ENCODE measurements at places on chromosomes 7 and 10. TPM values are rescaled to one million over a fixed set of nuclear protein-coding genes. Genes with fewer than 3 reads are reported as not detected.

DNA sequence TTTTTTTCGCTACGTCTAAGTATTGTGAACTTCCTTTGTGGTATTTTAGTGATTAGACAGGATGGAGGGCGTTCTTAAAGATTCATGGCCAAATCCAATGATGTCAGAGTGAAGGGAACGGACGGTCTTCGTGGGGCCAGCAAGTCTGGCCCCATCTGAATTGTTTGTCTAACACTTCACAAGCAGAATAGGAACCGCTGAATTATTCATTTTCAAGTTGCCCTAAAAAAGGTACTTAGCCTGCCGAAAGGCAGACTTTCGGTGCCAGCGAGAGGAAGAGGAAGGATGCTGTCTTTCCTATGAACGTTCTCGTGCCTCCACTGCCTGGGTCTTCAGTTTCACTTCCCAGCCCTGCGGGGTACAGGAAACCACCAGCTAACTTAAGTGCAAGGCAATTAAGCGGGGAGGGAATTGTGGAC is 145.7 kb upstream of the SH2B2 start:
- no peaks in the 10 kb centered on the region for H3K27me3 ChIP-seq
- H3K4me1 ChIP-seq: no peaks in the 10 kb centered on the region
- H3K36me3 ChIP-seq: no peaks in the 10 kb centered on the region
- peak; percentile 20 for DNase-seq
- no peak overlapping the region for H3K4me3 ChIP-seq

DNA sequence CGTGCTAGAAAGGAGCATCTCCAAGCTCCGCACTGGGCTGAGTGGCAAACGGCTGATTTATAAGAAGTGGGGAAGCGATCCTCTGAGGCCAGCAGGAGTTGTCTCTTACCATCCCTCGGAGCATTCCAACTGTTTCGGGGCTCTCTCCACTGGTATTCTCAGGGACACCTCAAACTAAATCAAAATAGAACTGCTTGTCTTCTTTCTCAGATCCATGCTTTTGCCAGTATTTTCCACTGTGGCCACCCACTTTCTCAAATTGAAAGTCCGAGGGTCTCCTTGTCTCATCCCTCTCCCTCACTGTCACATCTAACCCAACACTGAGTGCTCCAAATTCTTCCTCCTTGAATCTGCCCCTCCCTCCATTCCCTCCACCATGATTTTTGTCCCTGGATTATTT is 83.2 kb upstream of the LEP start:
- no peak overlapping the region for H3K27ac ChIP-seq
- H3K27me3 ChIP-seq: peaks cover 30% of the 10 kb centered on the region
- H3K4me3 ChIP-seq: no peak overlapping the region
- no peaks in the 10 kb centered on the region for H3K4me1 ChIP-seq

- H3K4me3 ChIP-seq: no peak overlapping the region
- no peaks in the 10 kb centered on the region for H3K36me3 ChIP-seq
- no peak overlapping the region for H3K27ac ChIP-seq
- no peak for DNase-seq
- no peaks in the 10 kb centered on the region for H3K4me1 ChIP-seq
Observed at GRCh38 chr10:123635745-123636144, 30.4 kb upstream of the GPR26 start.

Gene ACTL6B
- total RNA-seq: not detected

- H3K27ac ChIP-seq: peak within 1 kb of the TSS; percentile 93
- H3K4me3 ChIP-seq: peak within 1 kb of the TSS; percentile 95
- no peak for DNase-seq
- no peaks in the 10 kb centered on the region for H3K27me3 ChIP-seq
- no peaks in the 10 kb centered on the region for H3K36me3 ChIP-seq
Observed at GRCh38 chr7:77537136-77537777, at the start of gene PTPN12. PTPN12 (plus strand) TSS chr7:77537295; CDS start chr7:77537547, 252 bp downstream.

DNA sequence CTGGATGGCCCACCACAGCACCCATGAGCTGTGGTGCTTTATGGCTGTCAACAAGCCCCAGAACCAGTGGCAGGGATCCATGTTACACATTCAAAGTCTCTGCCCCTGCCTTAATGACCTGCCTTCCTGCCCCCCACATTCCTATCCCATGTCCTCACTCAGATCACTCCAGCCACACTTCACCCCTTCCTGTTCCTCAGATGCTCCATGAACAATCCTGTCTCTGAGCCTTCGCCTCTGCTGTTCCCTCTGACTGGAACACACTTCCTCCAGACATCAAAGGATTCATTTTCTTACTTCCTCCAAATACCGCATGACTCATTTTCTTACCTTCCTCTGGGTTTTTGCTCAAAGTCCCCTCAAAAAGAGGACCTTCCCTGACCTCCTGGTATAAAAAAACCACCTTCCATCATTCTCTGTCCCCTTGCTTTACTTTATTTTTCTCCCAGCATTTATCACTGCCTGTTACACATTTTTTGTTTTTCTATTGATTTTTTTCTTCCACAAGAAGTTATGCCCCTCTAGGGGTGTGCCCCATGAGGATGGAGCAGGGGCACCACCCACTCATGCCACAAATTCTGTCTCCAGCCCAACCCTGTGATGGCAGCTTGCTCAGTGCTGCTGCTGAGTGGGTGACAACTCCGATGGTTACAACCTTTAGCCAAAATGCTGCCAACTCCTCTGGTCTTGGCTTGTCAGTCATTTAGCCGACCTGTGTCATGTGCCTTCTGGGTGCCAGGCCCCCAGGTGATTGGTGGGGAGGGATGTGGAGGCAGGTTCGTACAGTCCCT is 18.2 kb downstream of the COL13A1 start:
- no peaks in the 10 kb centered on the region for H3K4me1 ChIP-seq
- DNase-seq: no peak

DNA sequence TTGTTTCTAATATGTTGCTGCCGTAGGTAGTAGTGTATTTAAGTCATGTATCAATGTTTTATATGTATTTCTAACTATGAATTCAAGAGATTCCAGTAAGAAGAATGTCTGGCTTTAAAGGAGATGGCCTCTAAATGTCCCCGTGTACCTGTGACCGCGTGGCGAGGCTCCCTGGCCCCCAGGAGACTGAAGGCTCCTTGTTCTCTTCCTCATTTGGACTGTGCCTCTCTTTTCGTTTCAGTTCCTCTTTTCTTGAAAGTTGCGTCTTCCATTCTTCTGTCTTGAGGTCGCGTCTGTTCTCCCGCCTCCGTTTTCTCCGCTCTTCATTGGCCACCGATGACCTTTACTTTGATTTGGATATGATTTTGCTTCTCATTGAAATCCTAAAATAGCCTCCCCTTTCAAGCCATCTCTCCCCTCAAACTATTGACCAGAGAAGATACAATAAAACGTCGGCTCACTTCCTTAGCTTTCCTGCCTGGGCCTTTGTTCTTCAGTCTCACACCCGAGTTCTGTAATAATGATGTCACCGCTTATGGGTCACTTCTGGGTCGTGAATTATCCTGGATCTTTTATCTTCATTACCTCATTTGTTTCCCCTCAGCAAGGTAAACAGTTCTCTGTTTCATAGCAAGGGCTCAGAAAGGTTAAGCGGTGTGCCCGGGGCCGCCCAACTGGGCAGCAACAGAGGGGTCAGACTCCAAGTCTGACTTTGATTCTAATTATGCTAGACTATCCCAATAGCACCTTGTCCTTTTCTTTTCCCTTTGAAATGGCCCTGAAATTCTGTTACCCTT is 28.7 kb downstream of the WIPI2 start:
- DNase-seq: peak; percentile 59
- no peak overlapping the region for H3K4me3 ChIP-seq
- no peaks in the 10 kb centered on the region for H3K27me3 ChIP-seq
- H3K4me1 ChIP-seq: no peaks in the 10 kb centered on the region
- no peaks in the 10 kb centered on the region for H3K36me3 ChIP-seq
- H3K27ac ChIP-seq: peak overlapping the region; percentile 28

- no peaks in the 10 kb centered on the region for H3K27me3 ChIP-seq
- no peak overlapping the region for H3K4me3 ChIP-seq
- no peaks in the 10 kb centered on the region for H3K4me1 ChIP-seq
- H3K27ac ChIP-seq: no peak overlapping the region
- no peak for DNase-seq
- H3K36me3 ChIP-seq: no peaks in the 10 kb centered on the region
Observed at GRCh38 chr10:28687683-28688001, 10.3 kb downstream of the BAMBI start.

DNA sequence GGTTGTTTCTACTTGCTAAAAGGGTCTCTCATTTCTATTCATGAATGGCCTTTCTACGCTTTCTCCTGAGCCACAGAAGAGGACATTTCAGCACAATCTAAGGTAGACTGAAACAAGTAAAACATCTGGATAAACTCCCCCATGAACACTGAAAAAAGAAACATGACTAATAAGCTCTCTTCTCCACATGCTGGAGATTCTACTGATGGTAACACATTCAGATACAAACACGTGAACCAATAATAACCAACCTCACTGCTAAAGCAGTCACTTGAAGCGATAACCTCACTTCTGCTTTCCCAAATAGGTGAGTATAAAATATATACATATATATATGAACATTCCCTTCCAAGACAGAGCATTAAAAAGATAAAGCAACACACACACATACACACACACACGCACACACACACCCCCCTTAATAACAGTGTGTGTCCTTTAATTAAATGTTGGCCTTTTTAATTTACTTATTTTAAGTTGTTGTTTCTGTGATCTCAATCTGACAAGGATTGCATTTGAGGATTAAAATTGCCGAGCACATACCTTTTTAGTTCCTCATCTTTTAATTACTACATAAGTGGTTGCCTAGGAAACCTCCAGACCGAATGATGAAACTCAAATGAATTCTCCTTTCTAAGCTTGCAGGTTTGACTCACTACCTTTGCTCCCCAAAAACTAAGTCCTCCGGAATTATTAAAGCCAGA is 292.4 kb upstream of the KLF14 start:
- H3K36me3 ChIP-seq: no peaks in the 10 kb centered on the region
- peaks cover 13% of the 10 kb centered on the region for H3K4me1 ChIP-seq
- DNase-seq: no peak
- no peaks in the 10 kb centered on the region for H3K27me3 ChIP-seq
- no peak overlapping the region for H3K27ac ChIP-seq

DNA sequence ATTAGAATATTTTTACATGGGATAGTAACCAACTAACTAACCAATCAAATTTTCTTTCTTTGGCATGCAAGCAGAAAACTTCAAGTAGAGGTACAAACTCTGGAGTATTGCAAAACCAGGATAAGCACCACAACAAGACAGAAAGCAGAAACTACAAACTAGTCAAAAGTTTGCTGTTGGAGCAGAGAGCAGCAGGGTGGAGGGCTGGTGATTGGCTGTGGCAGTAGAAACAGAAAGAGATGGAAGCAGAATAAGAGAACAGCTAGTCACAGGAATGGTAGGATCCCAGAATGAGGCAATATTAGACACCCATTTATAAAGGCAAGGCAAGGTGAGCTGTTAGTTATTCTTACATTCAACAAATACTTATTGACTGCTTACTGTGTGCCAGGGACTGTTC is 6.8 kb upstream of the MACC1 start:
- peaks cover 12% of the 10 kb centered on the region for H3K4me1 ChIP-seq
- no peak overlapping the region for H3K27ac ChIP-seq
- H3K4me3 ChIP-seq: no peak overlapping the region
- no peaks in the 10 kb centered on the region for H3K36me3 ChIP-seq

Gene LRRC61
- 1.4 TPM for total RNA-seq

Gene TFEC
- 3.0 TPM for total RNA-seq

Gene DPYSL4
- not detected for total RNA-seq

GRCh38 chr10:91528080-91528479 is 104.8 kb downstream of the PPP1R3C start:
- H3K27ac ChIP-seq: no peak overlapping the region
- no peaks in the 10 kb centered on the region for H3K27me3 ChIP-seq
- no peak for DNase-seq
- H3K36me3 ChIP-seq: no peaks in the 10 kb centered on the region
- H3K4me3 ChIP-seq: no peak overlapping the region
- no peaks in the 10 kb centered on the region for H3K4me1 ChIP-seq

DNA sequence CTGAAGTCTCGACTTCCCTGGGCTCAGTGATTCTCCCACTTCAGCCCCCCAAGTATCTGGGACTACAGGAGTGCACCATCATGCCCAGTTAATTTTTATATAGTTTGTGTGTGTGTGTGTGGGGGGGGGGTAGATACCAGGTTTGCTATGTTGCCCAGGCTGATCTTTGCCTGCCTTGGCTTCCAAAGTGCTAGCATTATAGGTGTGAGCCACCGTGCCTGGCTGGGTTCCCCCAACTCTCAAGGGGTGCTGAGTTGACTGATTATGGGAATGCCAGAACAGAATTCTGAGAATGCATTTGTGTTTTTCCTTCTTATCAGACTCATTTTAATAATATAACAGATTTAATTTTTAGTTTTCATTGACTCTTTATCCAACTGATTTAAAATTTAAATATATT is 19.5 kb downstream of the RPA3 start:
- H3K36me3 ChIP-seq: no peaks in the 10 kb centered on the region
- H3K27ac ChIP-seq: no peak overlapping the region
- H3K4me3 ChIP-seq: no peak overlapping the region

- peak overlapping the region; percentile 89 for H3K27ac ChIP-seq
- H3K36me3 ChIP-seq: no peaks in the 10 kb centered on the region
- no peaks in the 10 kb centered on the region for H3K27me3 ChIP-seq
- H3K4me3 ChIP-seq: no peak overlapping the region
Observed at GRCh38 chr10:95445223-95445836, 115.8 kb downstream of the SORBS1 start.

Gene WNT8B
- total RNA-seq: not detected

DNA sequence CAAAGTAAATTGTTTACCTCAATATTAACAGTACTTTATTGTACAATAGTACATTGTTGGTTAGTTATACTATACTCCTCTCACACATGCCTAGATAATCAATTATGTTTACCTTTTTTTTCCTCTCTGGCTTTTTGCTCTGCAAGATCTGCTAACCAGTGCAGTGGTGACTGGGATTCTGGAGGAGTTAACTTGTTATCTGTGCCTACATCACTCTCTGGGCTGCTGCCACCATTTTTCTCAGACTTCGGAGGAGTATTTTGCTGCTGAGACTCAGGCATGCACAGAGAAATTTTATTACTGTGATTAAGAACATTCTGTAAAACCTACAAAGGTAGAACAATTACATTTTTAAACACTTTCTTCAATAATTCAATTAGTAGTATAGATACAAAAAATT is 59.7 kb downstream of the NRBF2 start:
- no peaks in the 10 kb centered on the region for H3K36me3 ChIP-seq
- no peak for DNase-seq
- no peak overlapping the region for H3K4me3 ChIP-seq
- H3K4me1 ChIP-seq: no peaks in the 10 kb centered on the region
- H3K27me3 ChIP-seq: no peaks in the 10 kb centered on the region

- H3K27ac ChIP-seq: no peak overlapping the region
- no peaks in the 10 kb centered on the region for H3K36me3 ChIP-seq
- no peaks in the 10 kb centered on the region for H3K4me1 ChIP-seq
- H3K27me3 ChIP-seq: no peaks in the 10 kb centered on the region
Observed at GRCh38 chr10:59993931-59994330, 87.6 kb upstream of the CCDC6 start.

GRCh38 chr10:5575144-5575481 is 50.4 kb downstream of the CALML3 start:
- no peaks in the 10 kb centered on the region for H3K36me3 ChIP-seq
- DNase-seq: no peak
- H3K4me1 ChIP-seq: peaks cover 16% of the 10 kb centered on the region
- peak overlapping the region; percentile 59 for H3K27ac ChIP-seq

GRCh38 chr7:157872447-157872846 is 535.6 kb downstream of the DNAJB6 start:
- H3K36me3 ChIP-seq: no peaks in the 10 kb centered on the region
- no peaks in the 10 kb centered on the region for H3K4me1 ChIP-seq
- no peak for DNase-seq
- H3K27me3 ChIP-seq: peaks cover 8% of the 10 kb centered on the region
- H3K27ac ChIP-seq: no peak overlapping the region
- no peak overlapping the region for H3K4me3 ChIP-seq

- H3K36me3 ChIP-seq: no peaks in the 10 kb centered on the region
- no peak overlapping the region for H3K27ac ChIP-seq
- no peak for DNase-seq
- peaks cover 25% of the 10 kb centered on the region for H3K4me1 ChIP-seq
Observed at GRCh38 chr7:131385039-131385605, 57.4 kb downstream of the MKLN1 start.

GRCh38 chr10:92242910-92243671 is 47.8 kb downstream of the CPEB3 start:
- H3K27me3 ChIP-seq: no peaks in the 10 kb centered on the region
- H3K36me3 ChIP-seq: no peaks in the 10 kb centered on the region
- H3K4me3 ChIP-seq: no peak overlapping the region

Data from transverse colon (tissue), 4 donors.